ENCODE measurements at places on chromosomes 7 and 10.

DNA sequence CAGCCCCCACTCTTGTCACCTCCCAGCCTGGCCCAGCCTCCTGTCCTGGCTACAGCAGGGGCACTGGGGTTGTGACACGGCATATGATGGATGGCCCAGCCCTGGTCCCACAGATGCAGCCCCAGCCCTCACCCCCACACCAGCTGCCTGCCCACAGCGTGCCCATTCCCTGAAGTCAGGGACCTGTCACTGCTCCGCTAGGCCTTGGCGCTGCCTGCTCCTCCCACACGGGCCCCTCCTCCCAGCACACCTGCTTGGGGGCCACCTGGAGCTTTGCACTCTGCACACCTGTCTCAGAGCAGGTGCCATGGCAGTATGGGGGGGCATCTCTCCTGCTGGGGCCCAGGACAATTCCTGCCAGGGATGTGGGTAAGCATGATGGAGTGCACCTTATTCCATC is 3.5 kb downstream of the GCK start:
- DNase-seq = no peak

DNA sequence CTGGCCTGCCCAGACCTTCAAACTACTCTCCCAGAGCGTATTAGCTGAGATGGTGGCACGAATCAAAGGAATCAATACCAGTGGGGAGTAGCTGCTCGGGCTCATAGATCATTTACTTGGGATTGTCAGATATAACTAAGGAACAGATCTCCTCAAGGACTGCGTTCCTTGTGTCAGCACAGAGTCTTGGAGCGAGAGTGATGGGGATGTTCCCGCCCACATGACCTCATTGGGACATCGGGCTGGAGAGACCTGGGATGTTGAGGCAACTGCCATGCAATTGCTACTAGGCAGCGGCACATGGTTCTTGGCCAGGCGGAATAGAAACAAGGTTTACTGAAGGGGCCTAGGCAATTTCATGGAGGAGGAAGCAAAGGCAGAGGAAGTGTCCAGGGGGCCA is 132.6 kb downstream of the FRMD4A start:
- DNase-seq = no peak

DNA sequence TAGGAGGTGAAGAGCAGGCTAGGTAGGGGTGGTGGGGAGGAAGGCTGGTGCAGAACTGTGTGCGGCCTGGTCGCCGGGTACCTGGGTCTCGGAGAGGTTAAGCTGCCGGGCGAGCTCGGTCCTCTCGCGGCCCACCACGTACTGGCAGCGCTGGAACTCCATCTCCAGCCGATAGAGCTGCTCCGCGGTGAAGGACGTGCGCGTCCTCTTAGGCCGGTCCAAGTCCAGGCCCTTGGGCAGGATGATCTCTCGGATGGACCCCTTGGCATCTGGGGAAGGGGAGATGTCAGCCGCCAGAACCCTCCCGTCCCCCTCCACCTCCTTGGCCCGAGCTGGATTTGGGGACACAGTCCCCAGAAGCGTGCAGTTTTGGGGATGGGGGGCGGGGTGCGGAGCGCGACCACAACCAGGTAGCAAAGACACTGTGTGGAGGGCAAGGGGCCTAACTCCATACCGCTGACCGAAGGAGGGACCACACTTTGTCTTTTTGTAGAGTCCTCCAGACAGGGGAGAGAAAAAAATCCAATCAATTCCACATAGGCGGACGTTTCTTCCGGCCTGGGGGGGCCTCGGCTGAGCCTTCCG is 1.6 kb downstream of the VAX1 start:
- peak; percentile 28 for DNase-seq

GRCh38 chr10:73218431-73219191 is 28.4 kb downstream of the DNAJC9 start:
- peak; percentile 51 for DNase-seq

- no peak for DNase-seq
Observed at GRCh38 chr7:44257213-44257612, 56.4 kb downstream of the YKT6 start.

- DNase-seq = no peak
Observed at GRCh38 chr7:157577061-157577460, 240.3 kb downstream of the DNAJB6 start.

DNA sequence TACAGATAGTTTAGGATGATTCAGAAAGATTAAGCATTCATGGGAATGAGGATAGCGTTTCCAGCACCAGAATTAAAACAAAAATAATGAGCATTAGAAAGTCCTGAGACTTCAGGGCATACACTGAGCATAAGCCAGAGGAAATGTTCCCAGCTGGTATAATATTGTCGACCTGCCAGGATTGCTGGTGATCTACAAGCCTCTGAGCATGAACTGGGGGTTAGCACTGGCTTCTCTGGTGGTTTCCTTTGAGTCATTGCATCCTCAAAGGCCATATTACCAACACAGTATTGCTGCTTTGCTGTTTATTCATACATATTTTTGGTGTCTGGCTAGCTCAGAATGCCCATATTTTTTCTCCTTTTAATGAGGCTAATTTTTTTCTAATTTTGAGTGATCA is 10.7 kb upstream of the ATRNL1 start:
- DNase-seq = no peak

DNA sequence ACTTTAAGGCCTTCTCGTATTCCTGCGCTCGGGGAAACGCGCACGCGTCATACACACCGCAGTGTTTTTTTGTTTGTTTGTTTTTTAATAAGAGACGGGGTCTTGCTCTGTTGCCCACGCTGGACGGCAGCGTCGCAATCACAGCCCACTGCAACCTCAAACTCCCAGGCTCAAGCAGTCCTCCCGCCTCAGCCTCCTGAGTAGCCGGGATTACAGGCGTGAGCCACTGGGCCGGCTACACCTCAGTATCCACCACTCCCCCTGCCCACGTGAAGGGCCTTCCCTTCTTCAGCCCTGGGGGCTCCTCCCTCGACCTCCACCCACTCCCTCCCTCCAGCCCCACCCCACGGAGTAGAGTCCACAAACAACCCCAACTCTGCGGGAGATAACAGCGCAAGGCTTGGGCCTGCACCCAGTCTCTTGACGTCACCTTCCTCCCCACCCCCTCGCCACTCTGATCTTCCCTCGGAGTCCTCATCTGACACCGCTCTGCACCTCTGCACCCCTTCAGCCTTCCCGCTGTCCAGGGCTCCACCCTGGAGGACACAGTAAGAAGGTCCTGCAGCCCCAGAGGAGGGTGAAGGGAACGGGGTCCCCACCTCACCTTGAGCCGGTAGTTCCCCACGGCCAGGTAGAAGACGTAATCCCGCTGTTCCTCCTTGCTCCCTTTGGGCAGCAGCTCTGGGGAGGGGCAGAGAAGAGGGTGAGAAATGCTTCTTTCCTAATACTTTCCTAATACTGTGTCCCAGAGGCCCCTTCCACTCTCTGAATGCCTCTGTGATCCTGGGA is 2.8 kb upstream of the CLDN15 start:
- DNase-seq = no peak

DNA sequence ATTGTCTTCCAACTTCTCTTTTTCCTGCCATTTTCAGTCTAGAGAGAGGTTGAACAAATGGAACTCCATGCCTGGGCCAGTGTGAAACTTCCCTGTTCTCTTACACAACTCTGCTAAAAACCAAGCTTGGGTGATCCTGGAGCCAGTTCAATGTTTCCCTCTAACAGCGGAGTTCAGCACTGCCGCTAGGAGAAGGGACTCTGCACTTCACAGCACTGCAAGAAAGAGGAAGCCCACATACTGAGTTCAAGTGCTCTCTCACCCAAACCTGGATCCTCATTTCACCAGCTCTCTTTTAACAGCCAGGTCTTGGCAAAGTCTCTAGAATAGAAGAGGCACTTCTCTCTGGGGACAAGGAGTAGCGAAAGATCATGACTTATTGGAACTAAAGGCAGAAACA is 18.8 kb downstream of the FOXI2 start:
- DNase-seq = peak; percentile 58

GRCh38 chr10:10587744-10588393 is 429.8 kb upstream of the CELF2 start:
- DNase-seq = no peak

- DNase-seq = no peak
Observed at GRCh38 chr7:115749924-115750323, 280.6 kb downstream of the TFEC start.

DNA sequence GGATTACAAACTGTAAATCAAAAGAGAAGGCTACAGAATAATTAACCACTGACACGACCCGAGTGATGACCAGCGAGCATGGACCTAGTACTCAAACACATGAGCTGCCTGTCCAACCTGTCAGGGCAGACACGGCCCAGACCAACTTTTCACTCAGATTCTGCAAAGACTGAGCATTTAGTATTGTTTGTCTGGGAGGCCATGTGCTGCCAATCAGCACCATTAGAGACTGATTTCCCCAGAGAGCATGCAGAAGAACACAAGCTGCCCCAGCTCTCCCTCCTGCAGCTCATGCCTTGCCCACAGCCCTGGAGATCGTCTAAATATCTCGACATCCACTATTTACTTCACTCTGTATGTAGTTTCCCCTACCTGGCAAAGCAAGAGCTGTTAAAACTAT is 172.6 kb upstream of the INHBA start:
- no peak for DNase-seq

DNA sequence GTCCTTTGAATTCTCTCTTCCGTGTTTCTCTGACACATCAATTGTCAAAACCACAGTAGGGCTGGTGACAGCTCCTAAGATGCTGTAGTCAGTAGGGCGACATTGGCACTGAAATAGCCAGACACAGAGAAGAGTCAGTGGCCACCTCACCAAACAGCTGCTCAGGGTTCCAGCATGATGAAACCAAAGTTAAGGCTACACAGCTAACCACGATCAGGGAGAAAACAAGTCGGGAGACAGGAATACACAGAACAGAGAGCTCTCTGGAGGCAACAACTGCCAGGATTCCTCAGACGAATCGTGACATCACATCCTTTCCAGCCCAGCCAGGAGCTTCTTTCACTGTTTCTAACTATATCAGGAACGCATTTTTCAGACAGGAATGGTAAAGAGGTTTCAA is 922.2 kb downstream of the SORCS1 start:
- DNase-seq = no peak

GRCh38 chr7:50436133-50436806 is 13.9 kb downstream of the FIGNL1 start:
- DNase-seq = no peak

- DNase-seq = peak; percentile 61
Observed at GRCh38 chr7:101814991-101815825, 2.2 kb upstream of the CUX1 start.

GRCh38 chr10:99619090-99619800 is 994 bp downstream of the SLC25A28 start:
- no peak for DNase-seq

- peak; percentile 83 for DNase-seq
Observed at GRCh38 chr10:119449760-119450461, 92.6 kb downstream of the RGS10 start.

- DNase-seq = no peak
Observed at GRCh38 chr10:130958003-130958402, 353.5 kb downstream of the TCERG1L start.

DNA sequence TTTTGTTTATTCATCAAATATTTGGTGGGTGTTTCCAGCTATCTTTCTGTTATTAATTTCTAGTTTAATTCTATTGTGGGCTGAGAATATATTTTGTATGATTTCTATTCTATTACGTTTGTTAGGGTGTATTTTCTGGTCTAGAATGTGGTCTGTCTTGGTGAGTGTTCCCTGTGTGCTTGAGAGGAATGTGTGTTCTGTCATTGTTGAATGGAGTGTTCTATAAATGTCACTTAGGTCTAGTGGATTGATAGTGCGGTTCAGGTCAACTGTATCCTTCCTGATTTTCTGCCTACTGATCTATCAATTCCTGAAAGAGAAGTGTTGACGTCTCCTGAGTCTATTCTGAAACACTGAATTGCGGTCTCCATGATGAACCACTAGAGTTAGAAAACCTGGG is 8.5 kb downstream of the HTRA1 start:
- no peak for DNase-seq

- no peak for DNase-seq
Observed at GRCh38 chr7:44897309-44897708, 12.0 kb upstream of the PURB start.

GRCh38 chr10:25808372-25808771 is 125.7 kb upstream of the MYO3A start:
- no peak for DNase-seq

- no peak for DNase-seq
Observed at GRCh38 chr10:96610817-96611216, 24.0 kb upstream of the TM9SF3 start.

DNA sequence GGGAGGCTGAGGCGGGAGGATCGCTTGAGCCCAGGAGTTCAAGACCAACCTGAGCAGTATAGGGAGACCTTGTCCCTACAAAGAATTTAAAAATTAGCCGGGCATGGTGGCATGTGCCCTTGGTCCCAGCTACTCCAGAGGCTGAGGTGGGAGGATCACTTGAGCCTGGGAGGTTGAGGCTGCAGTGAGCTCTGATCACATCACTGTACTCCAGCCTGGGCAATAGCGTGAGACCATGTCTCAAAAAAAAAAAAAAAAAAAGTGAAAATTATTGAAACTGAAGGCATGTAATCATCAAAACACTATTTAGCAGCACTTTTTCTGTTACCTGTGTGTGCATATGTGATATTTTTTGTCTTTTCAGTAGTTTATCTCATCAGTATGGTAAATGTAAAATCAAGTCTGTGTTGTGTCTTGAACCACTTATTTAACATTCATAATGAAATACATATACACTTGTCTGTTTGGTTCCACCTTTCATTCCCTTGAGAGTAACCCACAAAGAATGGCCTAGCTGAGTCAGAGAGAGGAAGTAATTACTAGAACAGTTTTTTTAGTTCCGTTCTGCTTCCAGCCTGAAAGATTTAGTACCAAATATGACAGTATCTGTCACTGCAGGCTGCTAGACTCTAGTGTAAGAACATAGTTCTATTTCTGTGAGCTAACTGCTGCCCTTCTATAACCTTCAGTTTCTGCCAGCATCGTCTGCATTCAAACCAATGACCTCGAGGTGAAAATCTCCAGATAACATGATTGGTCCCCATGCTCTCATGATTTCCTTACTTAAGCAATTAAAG is 68.6 kb downstream of the MMRN2 start:
- peak; percentile 94 for DNase-seq

DNA sequence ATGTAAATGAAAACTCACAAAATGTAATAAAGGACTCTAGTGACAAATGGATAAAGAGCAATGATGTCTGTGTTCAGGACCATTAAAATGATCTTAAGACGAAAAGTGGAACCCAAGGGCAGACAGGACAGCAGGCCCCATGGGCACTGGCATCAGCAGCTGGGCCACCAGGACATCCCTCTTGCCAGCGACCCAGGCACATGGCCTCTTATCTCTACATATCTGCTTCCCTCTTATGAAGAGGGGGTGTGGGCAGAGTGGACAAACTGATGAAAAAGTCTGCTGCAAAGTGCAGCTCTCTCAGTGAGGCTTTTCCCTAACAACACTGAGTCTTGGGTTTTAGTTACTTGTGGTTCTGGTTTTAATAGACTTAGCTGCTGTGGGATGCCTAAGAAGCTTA is 44.8 kb upstream of the ANKRD1 start:
- no peak for DNase-seq
